ENCODE measurements at places on chromosomes 6 and 20.

GRCh38 chr20:63225082-63225454, 9.1 kb upstream of the YTHDF1 start:
- DNase-seq, result no peak

DNA sequence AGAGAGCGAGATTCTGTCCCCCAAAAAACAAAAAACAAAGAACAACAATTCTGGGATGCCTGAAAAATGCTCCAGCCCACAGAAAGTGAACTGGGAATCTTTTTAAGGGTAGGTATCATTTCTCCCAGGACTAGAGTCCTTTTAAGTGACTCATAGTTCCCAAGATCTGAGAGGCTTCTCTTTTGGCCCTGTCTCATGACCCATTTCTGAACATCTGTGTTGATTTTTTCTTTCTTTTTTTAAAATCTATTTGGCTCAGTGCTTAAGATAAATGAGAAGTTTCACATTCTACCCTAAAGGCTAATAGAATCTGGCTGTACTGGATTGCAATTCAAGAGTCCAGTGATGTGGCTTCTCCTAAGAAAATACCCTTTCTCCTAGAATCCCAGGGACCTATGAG, 217.6 kb upstream of the FOXQ1 start:
- DNase-seq, result no peak

GRCh38 chr6:40148882-40149573, 214.8 kb upstream of the MOCS1 start:
- no peak for DNase-seq

DNA sequence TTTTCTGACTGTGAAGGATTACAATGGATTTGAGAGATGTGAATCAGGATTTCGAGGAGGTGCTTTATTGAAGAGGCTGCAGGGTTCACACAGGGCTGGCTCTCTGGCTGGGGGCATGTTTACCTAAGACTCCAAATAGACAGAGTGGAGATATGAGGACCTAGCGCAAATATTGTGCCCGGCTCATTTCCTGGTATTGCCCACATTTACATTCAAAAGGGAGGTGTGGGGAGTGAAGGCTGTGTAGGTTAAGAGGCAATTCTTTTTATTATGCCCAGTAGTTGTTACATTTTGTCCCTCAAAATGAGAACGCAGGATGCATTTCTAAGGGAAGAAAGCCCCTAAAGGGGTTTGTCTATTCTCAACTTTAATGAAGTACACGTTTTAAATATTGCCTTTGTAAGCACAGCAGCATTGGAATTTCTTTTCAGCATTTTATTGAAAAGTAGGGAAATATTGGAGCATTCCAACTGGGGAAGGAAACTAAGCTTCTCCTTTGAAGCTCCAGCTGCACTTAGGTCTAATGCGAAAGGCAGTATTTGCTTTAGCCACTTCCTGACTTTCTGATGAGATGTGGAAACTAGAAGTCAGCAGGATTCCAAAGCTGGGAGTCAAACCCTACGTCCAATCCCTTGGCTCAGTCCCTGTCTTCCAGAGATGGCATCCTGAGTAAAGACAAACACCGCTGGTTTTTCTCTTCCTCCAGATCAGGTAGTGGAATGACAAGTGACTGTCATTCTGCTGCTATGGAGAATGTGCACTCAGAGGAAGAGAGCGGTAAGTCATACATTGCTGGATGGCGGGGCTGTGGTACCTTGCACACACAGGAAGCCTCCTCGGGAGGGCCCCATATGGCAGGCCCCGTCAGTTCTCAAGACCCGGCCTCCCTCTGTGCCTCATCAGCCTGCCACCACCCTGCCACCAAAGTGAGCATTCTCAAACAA, 70.7 kb downstream of the MYB start:
- DNase-seq, result no peak

DNA sequence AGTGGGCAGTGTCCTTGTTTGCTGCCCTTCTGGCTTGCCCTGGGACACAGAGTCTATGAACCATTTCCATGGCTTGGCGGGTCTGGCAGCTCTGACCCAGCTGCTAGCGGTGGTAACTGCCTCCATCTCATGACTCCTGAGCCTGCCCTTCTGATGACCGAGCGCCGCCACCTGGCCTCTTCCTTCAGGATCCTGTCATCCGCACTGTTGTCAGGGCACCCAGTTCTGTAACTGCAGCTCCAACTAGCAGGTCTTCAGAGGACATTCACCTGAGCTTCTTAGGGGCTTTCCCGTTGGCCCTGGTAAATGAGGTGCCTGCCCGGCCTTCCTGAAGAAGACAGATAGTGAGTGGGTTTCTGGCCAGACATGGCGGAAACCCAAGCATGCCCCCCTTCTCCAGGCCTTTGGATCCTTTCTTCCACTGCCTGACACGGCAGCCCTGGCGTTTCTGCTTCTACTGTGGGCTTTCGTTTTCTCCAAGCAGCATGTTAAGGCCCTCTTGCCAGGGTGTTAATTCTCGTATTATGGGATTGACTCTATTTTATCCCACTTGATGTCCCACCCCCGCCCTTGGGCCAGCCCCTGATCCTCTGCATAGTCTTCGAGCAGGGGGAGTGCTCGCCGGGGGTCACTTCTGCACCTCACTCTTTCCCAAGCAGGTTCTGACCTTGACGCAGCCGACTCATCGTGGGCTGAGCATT, 24.7 kb downstream of the PACSIN1 start:
- no peak for DNase-seq

- no peak for DNase-seq
These were observed 106.6 kb downstream of the TAF4 start for GRCh38 chr20:61958773-61959700.

GRCh38 chr6:157791450-157791849, 31.6 kb upstream of the SNX9 start:
- DNase-seq, result no peak

GRCh38 chr20:917416-917815, 1.3 kb upstream of the ANGPT4 start:
- no peak for DNase-seq

DNA sequence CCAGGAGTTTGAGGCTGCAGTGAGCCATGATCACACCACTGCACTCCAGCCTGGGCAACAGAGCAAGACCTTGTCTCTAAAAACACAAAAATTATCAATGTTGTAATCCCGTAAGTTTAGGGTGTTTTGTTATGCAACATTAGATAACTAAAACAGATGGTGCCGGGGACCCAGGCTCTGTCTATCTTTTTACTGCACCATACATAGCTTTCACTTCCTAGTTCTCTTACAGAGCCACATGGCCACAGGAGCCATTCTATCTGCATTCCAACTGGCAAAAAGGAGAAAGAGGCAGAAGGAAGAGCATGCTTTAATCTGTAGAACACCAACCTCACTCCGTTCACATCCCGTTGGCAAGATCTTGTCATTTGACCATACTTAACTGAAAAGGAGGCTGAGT, 5.4 kb upstream of the TCF15 start:
- no peak for DNase-seq

DNA sequence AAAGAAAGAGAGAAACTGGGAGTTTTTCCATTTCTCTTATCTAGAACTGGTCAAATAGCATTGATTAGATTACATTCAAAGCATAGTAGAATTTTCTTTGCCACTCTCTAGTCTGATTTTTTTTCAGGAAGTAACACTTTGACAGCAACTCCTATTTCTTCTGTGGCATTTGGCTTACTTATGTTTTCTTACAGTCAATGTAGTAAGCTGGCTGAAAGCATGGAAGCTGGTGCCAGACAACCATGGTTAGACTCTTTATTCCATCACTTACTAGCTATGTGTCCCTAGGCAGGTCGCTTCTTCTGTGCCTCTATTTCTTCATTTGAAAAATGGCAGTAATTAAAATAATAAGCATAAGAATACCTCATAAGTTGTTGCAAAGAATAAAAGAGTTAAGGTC, 54.2 kb upstream of the OPRM1 start:
- no peak for DNase-seq

DNA sequence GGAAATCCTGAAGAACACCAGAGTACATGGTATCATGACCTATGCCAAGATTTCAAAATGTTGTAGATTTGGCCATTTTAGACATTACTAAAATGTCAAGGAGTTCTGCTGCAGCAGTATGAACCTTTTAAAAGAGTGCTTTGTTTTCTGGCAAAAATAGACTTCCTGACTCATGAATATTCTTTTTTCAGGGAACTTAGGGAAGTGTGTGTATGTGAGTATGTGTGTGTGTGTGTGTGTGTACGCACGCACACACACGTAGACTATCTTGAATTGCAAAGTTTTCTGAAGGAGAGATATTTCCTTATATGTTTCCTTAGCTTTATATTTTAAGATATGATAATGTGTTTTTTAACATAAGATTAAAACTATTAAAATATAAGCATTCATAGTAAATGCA, 161.2 kb downstream of the HS3ST5 start:
- no peak for DNase-seq

GRCh38 chr20:47455133-47456040, 46.3 kb upstream of the NCOA3 start:
- DNase-seq, result no peak

DNA sequence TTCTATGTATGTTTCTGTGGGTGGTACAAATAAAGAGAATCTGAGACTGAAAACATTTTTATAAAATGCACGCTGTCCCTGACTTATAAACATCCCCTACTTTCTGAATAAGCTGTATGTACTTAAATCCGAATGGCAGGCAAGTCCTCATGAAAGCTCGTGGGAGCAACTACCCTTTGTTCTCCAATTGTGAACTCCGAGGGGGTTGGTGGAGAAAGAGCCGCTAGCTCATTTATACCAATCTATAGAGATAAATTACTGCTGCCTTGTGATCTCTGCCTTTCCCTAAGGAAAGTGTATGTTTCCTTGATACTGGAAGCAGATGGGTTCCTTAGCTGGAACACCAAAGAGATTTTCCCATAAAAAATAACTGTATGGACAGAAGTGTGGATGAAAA, 84.5 kb downstream of the GJA10 start:
- DNase-seq, result no peak

- no peak for DNase-seq
These were observed 295.5 kb upstream of the FLRT3 start for GRCh38 chr20:14632906-14633305.

- DNase-seq, result no peak
These were observed 2.7 kb upstream of the JAG1 start for GRCh38 chr20:10676518-10676917.

- no peak for DNase-seq
These were observed 105.3 kb upstream of the SUPT3H start for GRCh38 chr6:45483021-45483420.

- DNase-seq, result no peak
These were observed 31.2 kb upstream of the PDE7B start for GRCh38 chr6:135820340-135820739.

DNA sequence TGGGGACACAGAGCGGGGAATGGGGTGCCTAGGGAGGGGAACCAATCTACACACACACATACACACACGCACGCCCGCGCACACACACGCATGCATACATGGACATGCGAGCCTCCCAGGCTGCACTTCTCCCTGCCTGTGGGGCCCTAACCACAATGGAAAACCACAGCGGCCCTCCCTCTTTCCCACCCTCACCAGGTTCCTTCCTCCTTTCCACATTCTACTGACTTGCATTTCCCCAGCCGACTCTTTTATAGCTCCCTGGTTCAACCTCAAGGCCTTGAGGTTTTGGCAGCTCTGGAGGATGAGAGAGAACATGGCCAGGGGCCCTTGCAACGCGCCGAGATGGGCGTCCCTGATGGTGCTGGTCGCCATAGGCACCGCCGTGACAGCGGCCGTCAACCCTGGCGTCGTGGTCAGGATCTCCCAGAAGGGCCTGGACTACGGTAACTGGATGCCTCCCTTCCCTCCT, at the start of gene BPI:
TSS of gene BPI (plus strand) at position 249 of the 472 bp plus-strand sequence. CDS start at position 317, 68 bp downstream.
- DNase-seq, result no peak

DNA sequence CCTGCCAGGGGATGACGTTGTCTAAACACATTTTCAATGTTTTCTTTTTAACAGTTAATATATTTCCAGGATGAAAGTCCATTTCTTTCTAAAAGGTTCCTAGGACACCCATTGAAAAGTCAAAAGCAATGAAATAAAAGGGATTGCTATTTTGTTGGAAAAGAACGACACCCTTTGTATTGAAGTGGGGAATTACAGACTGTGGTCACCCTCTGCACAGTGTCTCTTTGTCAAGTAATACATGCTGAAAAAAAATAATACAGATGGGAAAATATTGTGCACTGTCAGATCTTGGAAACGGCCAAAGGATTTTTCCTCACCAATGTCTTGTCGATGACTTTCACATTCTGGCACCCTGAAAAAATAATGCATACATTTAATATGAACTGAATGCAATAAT, 56.9 kb downstream of the HAO1 start:
- DNase-seq, result no peak

DNA sequence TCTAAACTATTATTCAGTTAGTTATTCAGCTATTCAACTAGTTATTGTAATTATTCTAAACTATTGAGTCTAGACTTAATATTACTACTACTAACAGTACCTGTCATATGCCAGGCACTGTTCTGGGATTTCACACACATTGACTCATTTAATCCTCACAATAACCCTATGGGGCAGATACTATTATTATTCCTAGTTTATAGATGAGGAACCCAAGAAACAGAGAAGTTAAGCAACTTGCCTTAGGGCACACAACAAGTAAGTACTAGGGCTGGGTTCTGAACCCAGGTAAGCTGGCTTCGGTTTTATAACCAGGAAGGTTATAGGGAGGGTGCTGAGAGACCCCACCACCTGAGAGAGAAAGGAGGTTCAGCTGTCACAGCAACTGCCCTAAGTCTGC, 7.8 kb downstream of the TEAD3 start:
- no peak for DNase-seq

DNA sequence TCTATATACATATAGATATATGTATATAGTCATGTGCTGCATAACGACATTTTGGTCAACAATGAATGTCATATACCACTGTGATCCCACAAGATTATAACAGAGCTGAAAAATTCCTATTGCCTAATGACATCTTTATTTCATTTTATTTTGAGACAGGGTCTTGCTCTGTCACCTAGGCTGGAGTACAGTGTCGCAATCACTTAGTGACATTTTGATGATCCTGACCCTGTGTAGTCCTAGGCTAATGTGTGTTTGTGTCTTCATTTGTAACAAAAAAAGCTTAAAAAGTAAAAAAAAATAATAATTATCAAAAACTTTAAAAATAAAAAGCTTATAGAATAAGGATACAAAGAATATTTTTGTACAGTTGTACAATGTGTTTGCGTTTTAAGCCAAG, 4.0 kb upstream of the FAM8A1 start:
- DNase-seq, result no peak

- DNase-seq, result no peak
These were observed 76.0 kb upstream of the SHLD1 start for GRCh38 chr20:5674176-5674660.

- no peak for DNase-seq
These were observed 114.5 kb upstream of the SLC22A16 start for GRCh38 chr6:110590821-110591351.

- DNase-seq, result no peak
These were observed 31.8 kb downstream of the FITM2 start for GRCh38 chr20:44279228-44279627.

All from T-cell (primary cell).